RCC 7860 (cell line): ENCODE measurements at places on chromosomes 1 and 21.

- DNase-seq = no peak
Measured at GRCh38 chr1:162946701-162947100, 85.7 kb upstream of the CCDC190 start.

DNA sequence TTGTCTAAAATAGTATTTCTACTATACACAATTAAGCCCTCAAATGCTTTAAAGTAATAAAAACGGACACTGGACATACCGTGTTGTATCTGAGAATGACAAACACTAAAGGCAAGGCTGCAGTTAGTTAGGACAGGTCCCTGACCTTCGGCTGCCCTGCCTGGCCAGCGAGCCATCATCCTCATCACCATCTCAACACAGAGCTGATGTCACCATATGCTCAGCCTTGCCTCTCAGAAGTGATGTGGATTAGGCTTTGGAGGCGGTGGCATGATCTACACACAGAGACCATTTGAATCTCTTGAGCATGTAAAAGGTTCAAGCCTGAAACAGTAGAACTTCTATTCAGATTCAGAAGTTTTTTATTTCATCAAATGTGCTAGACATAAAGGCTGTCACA is 244.7 kb downstream of the SDCCAG8 start:
- DNase-seq = no peak

DNA sequence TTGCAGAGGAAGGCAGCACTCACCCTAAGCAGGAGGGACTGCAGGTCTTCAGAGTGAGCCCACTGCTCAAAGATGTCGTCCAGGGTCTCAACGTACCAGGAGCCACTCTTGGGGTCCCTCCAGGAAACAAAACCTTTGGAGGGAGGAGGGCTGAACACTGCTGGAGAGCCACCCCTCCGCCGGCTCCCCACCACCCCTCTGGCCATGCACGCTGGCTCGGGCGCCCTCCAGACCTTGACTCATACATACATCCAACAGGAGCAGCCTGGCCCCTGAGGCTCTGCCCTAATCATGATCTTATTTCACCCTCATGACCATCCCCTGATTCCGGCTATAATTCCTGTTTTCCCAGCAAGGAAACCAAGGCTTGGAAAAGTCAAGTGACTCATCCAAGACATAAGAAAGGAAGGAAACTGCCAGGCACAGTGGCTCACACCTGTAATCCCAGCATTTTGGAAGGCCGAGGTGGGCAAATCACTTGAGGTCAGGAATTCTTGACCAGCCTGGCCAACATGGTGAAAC is 18.0 kb downstream of the CELA2B start:
- no peak for DNase-seq

DNA sequence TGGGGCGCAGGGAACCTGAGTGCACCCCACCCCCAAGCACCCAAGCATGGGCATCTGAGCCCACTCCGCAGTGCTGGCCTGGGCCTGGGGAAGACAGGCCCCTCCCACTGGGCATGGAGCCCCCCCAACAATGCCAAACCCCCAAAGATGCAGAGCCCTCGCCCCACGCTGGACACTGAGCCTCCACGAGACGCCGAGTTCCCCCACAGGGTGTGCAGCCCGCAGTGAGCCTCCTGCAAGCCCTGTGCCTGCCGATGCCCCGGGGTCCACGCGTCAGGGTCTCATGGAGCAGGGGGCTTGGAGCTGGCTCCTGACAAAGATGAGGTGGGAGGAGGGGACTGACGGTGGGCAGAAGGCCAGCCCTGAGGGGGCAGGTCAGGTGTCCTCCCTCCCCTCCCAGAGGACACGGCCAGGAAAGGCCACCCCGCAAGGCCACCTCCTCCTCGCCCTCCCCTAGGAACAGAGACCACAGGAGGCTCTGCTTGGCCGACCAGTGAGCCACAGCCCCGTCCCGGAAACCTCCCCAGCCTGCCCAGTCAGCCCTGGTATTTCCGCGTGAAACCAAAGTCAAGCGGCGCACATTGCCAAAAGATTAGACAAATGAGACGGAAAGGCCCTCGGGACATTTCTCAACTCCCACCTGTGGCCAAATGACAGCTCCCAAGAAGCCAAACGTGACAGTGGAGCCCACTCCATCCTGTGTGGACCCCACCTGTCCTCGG is 33.4 kb downstream of the MEGF6 start:
- peak; percentile 19 for DNase-seq

GRCh38 chr1:200143347-200143746 is 115.8 kb downstream of the NR5A2 start:
- DNase-seq = no peak

- no peak for DNase-seq
Measured at GRCh38 chr1:235343726-235344125, 15.4 kb downstream of the GGPS1 start.

DNA sequence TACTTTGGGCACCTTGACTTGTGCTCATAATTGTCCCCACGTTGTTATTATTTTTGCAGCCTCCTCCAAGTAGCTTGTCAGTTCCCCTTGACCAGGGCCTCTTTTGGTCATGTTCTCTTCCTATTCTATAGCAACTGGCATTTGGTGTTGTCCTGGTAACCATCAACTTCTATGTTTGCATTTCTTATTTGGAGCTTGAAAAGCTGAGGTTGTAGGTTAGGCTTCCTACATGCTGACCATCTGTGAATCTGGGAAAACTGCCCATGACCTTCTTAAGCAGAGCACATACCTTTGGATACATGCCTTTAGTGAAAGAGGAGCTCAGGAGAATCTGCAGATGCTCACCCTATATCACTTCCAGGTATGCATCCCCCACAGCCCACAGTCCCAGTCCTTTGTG is 160.8 kb downstream of the HHAT start:
- DNase-seq = no peak

DNA sequence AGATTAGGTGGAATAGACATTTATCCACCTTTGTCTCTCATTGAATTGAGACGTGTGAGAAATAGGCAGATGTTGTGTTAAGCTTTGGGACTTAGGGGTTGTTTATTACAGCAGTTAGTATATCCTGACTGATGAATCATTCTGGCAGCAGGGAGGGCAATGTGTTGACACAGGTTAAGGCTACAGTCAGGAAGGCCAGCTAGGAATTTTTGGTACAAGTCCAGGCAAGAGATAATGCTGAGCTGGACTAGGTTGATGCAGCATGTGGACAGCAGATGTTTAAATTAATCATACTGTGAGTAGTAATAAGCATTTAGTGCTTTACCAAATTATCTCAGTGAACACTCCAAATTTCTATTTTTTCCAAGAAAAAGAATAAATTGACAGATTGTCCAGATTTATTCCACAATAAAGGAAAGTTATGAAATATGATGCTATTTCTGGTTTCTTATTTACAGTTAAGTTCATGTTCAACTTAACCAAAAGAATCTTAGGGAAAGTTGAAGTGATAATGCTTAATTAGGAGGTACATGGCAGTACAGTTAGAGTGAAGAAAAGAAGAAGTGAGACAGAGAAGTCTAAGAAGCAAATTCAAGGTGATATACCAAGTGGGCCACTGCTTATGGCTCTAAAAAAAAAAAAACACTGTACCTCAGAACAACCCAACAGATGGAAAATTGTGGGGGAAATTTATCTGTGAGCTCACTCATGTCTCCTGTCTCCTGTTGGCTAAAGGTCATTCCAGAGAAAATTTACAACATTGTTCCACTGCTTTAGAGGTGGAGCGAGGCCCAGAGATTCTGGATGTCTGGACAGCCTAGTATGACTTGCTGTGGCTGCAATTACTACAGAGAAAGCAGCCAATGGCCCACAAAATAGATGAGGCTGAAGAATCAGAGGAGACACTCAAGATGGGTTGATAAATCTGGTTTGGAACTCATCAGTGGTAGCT is 102.7 kb upstream of the C21orf91 start:
- no peak for DNase-seq

- DNase-seq = no peak
Measured at GRCh38 chr1:14220811-14221210, 377.7 kb upstream of the KAZN start.

GRCh38 chr1:109908836-109909235 is 1.8 kb upstream of the CSF1 start:
- no peak for DNase-seq

- DNase-seq = no peak
Measured at GRCh38 chr1:32390904-32391870, 3.1 kb downstream of the BSDC1 start.
